ENCODE measurements at places on chromosomes 16 and 17.

GRCh38 chr16:9135797-9136196 is 44.4 kb downstream of the HAPSTR1 start:
- no peak for DNase-seq

DNA sequence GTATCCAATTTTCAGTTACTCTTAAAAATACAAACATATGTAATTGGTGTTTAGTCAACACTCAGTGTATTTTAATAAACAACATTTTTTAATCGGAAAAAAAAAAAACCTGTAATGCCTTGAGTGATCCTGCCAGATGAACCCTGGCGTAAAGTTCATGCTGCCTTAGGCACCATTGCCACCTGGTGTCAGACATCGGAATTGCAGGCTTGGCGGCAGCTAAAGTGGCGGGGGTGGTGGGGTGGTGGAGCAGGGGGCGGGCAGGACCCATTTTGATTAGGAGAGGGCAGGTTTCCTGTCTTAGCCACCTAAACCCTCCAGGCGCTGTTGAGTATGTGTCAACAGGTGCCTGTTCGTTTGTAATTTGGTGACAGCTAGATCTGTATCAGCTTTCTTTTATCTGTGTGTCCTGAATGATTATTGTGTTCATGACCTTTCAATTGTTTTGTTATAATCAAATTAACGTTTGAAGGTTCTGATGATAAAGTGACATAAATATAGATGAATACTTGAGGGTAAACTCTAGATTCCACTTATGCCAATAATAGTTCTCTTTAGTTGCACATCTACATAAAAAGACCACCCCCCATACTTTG is 588.7 kb downstream of the CDH13 start:
- peak; percentile 79 for DNase-seq

DNA sequence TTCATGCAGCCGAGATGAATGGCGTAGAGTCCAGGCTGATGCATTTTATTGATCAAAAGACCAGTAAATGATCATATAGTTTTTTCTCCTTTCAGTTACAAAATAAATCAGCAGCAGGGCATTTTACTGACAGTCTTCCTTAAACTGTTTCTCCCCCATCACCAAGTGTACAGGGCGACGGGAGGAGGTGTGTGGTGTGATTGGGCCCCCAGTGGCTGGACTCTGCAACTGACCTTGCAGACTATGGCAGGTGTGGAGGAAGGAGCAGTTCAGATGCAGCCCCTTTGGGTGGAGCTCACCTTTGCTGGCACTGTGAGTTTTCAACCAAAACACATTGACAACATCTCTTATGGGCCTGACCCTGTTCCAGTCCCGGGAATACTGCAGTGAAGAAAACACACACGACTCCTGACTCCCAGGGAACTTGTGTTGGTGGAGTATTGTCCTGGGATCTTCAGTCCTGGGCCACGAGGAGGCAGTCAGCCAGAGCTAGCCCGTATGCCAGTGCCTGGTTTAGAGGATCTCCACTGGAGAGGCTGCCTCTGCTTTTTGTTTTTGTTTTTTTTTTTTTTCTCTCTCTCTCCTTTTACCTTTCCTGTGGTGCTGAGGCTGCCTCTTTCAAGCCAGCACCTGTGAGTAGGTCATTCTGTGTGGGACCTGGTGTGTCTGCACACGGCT is 29.8 kb downstream of the KIAA0513 start:
- DNase-seq: no peak

- DNase-seq: no peak
Observed at GRCh38 chr17:51805765-51806164, 352.7 kb downstream of the CA10 start.

DNA sequence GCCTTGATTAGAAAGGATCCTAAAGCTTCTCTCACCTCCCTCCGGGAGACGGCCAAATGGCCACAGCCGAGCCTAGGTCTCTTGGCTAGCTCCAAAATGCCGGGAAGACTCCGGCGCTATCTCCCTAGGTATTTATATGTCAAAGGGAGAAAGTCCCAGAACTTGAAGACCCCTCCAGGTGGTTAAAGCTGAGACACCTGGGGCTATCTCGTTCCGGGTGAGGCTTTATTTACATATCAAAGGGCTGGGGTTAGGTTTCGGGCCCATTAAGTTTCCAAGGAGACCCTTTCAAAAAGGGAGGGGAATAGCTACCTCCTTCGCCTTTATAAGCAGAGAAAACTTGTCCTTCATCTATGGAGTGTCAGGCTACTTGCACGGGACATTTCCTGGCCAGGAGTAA is 70.9 kb upstream of the KIFC3 start:
- DNase-seq: no peak

DNA sequence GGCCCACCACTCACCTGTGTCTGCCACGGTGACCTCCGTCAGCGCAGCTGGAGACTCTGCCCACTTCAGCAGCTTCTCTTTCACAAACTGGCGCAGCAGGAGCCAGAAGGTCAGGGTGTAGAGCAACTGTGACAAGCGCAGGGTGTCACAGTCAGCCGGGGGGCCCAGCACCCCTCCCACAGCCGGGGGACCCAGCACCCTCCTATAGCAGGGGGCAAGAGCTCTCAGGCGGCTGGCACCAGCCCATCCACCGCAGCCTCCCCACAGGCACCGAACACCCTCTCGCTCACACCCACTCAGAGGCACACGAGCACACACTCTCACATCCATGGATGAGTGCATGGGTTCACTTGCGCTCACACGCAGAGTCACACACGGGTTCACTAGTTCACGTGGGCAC is 28.8 kb downstream of the CTU2 start:
- DNase-seq: no peak

GRCh38 chr17:72976971-72977770 is 115.3 kb downstream of the SLC39A11 start:
- no peak for DNase-seq

GRCh38 chr16:56258508-56259424 is 67.5 kb downstream of the GNAO1 start:
- no peak for DNase-seq

- DNase-seq: peak; percentile 80
Observed at GRCh38 chr16:53549970-53550690, 47.1 kb upstream of the AKTIP start.
